ENCODE measurements at places on chromosomes 1 and 21.
A peak's percentile ranks its signal among the peaks of the same experiment; 100 is the strongest.

DNA sequence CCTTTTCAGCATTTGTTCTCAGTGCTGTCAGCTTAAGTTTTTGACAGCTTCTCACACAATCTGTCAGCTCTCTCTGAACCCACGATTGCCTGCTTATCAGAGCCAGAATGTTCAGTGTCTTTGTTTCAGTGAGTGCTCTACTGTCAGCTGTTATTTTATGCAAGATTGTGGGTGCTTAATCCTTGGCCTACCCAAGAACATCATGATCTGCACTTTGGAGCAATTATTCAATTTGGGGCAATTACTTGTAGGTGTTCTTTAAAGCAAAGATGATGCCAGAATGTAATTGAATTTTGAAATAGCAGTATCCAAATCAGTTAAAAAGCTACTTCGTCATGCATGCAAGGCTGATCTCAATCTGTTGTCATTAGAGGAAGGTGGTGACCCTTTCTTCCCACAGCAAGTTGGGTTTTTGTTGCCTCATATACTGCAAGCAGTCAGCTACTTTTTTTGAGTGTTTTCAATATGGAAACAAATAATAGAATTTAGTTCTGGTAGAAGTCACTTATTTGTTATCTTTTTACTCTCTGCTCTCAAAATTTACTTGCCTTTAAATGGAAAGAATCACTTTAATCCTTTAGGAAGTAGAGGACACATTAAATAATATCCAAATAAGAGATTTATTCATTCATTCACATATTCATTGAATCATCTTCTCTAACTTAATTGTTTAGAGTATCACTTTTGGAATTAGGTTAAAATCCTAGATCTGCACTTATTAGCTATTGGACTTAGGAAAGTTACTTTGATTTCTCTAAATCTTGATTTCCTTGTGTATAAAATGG is 253.5 kb upstream of the CACYBP start:
- H3K4me1 ChIP-seq = peaks cover 5% of the 10 kb centered on the region
- no peaks in the 10 kb centered on the region for H3K27me3 ChIP-seq
- H3K4me3 ChIP-seq = no peak overlapping the region
- H3K27ac ChIP-seq = peak overlapping the region; percentile 22
- peaks cover 10% of the 10 kb centered on the region for H3K36me3 ChIP-seq

DNA sequence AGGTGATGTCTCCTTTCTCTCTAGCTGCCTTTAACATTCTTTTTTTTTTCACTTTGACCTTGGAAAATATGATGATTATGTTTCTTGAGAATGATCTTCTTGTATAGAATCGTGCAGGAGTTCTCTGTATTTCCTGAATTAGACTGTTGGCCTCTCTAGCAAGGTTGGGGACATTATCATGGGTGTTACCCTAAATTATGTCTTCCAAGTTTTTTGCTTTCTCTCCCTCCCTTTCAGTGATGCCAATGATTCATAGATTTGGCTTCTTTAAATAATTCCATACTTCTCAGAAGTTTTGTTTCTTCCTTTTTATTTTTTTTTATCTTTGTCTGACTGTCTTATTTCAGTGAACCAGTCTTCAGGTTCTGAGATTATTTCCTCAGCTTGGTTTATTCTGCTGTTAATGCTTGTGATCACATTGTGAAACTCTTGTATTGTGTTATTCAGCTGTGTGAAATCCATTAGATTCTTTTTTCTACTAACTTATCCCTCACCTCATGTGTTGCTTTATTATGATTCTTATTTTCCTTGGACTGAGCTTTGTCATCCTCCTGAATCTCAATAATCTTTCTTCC is 268.4 kb upstream of the NRIP1 start:
- H3K4me1 ChIP-seq = no peaks in the 10 kb centered on the region
- peaks cover 10% of the 10 kb centered on the region for H3K27me3 ChIP-seq
- peaks cover 3% of the 10 kb centered on the region for H3K36me3 ChIP-seq

DNA sequence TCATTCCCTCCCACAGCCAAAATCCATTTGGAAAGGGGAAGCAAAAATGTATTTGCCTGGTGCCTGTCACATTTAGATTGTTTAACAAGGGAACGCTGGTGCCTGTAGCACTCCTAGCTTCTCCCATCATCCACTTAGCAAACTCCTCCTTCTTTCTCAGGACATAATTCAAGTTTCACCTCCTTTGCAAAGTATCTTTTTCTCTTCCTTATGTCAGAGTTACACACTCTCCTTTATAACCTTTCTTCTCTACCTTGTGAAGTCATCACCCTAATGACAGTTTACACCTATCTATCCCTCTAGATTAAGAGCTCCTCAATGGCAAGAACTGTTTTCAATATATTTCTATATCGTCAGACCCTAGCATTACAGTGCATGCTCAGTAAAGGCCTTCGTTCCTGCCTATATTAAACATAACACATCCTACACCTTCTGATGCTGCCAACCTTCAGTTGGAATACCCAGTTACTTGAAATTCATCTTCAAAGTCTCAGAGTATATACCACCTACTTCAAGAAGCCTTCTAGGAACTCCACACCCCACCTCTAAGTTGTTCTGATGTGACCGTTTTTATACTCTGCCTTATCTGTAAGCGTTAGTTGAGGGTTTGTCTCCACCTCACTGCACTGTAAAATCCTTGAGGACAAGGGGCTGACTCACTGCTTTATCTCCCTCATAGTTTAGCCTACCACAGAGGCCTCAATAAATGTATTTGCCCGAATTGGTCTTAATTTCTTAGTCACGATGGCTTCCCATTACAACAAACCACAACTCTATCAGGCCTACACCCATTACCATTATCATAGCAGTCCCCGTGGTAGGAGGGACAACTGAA is 1.0 kb upstream of the EPS15 start:
- H3K36me3 ChIP-seq = peaks cover 29% of the 10 kb centered on the region
- no peaks in the 10 kb centered on the region for H3K27me3 ChIP-seq
- DNase-seq = no peak
- peaks cover 46% of the 10 kb centered on the region for H3K4me1 ChIP-seq
- H3K27ac ChIP-seq = peak overlapping the region; percentile 98

DNA sequence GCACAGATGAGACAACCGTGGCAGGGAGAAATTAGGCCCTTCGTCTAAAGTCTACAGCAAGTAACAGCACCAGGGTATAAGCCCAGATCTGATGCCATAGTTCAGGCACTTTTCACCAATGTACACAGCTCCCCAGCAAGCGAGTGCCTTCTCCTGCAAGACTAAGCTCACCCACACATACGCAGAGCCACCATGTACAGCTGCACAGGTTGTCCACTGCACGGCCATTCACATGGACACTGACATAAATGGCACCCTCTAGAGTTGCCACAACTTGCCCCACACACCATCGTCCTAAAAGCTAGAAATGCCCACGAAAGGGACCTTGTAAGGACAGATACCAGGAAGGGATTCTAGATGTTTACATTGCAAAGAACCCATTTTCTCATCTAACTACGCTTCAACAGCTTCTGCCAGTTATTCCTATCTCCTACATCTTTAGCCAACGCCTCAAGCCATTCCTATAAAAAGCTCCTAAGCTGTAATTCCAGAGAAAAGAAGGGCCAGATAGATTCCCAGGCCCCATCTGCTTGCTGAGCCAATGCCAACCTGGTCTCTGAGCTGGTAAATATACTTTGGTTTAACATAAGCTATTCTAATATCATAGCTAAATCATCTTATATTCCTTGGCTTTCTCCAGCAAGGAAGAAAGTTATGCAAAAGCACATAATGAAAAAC is 174.0 kb upstream of the KAZN start:
- no peaks in the 10 kb centered on the region for H3K4me1 ChIP-seq
- H3K27me3 ChIP-seq = peaks cover 12% of the 10 kb centered on the region
- H3K27ac ChIP-seq = no peak overlapping the region
- H3K4me3 ChIP-seq = no peak overlapping the region
- no peaks in the 10 kb centered on the region for H3K36me3 ChIP-seq

DNA sequence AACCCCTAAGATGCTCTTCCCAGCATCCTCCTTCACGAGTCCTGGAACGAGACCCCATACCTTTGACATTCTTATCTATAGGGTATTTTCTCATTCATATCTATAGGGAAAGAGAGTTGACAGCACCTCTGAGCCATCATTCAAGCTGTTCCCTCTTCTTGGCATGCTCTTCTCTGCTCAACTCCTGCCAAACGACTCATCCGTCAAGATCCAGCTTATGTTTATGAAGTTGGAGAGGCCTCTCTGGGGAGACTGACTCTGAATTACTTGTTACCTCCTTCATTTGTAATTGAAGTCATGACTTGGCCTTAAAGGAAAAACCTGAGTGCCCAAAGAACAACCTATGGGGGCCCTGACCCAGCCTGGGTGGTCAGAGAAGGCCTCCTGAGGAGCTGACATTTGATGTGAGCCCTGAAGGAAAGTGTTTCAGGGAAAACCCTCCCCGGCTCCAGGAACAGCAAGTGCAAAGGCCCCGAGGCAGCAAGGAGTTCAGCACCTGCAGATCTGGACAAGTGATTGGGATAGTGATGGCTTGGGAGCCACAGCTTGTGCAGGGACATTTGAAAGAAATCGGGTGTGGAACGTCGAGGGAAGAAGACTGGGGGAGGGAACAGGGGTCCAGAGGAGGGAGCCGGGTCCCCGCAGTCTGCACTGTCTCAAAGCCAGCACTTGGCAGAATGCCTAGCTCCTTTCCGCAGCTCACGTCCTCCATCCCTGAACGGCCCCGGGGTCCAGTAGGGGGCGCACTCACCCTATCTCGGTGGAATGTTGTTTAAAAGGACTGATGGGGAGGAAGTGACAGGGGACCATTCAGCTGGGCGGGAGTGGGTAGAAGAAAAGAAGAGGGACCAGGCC is 14.0 kb upstream of the CDA start:
- peaks cover 48% of the 10 kb centered on the region for H3K27me3 ChIP-seq
- H3K27ac ChIP-seq = no peak overlapping the region

GRCh38 chr1:18978706-18979105 is 22.2 kb upstream of the IFFO2 start:
- DNase-seq = no peak
- no peak overlapping the region for H3K27ac ChIP-seq
- no peak overlapping the region for H3K4me3 ChIP-seq
- no peaks in the 10 kb centered on the region for H3K36me3 ChIP-seq
- H3K27me3 ChIP-seq = peaks cover 59% of the 10 kb centered on the region

DNA sequence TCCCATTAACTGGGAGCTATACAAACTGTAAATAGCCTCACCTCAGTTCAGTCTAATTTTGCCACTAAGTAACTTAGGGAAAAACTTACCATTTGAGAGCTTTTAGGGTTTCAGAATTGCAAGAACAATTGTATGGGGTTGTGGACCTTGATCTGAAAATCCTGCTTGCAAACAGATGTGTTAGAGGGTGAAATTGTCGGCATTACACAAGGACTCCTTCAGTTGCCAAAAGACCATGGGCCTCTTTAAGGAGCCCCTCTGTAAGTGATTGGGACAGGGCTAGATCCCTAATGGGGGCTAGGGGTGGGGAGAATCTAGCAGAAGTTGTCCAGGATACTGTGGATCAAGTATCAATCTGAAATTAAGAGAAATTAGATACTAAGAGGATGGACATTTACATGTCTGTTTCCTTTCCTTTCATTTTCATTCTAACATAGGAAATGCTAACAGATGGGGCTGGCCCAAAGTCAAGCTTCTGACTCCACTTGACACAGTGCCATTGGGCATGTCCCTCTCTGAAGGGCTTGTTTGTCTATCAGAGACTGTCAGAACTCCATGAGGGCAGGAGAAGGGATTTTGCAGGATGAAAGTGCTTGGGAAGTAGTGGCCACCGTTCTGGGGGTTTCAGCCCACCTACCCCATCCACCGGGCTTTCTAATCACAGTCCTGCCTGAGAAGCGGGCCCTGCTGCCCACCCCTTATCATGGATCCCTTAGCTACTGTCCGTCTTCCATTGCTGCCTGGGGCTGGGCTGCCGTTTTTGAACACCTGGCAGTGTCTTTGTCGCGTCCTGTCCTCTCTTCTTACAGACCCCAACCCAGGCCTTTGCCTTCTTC is 54.7 kb downstream of the STUM start:
- no peak for DNase-seq
- no peaks in the 10 kb centered on the region for H3K4me1 ChIP-seq
- peaks cover 64% of the 10 kb centered on the region for H3K27me3 ChIP-seq
- H3K36me3 ChIP-seq = peaks cover 5% of the 10 kb centered on the region
- no peak overlapping the region for H3K4me3 ChIP-seq

GRCh38 chr1:168437821-168438220 is 106.0 kb downstream of the XCL2 start:
- H3K4me1 ChIP-seq = peaks cover 40% of the 10 kb centered on the region
- H3K27ac ChIP-seq = no peak overlapping the region
- H3K4me3 ChIP-seq = no peak overlapping the region

GRCh38 chr21:42423197-42423675 is 19.5 kb downstream of the UBASH3A start:
- H3K27ac ChIP-seq = peak overlapping the region; percentile 64
- no peaks in the 10 kb centered on the region for H3K27me3 ChIP-seq
- peak overlapping the region; percentile 80 for H3K4me3 ChIP-seq
- peaks cover 84% of the 10 kb centered on the region for H3K4me1 ChIP-seq
- peak; percentile 53 for DNase-seq

GRCh38 chr1:90809996-90810395 is 92.9 kb upstream of the BARHL2 start:
- no peak overlapping the region for H3K27ac ChIP-seq
- H3K4me3 ChIP-seq = no peak overlapping the region
- H3K27me3 ChIP-seq = peaks cover 72% of the 10 kb centered on the region
- H3K36me3 ChIP-seq = no peaks in the 10 kb centered on the region
- no peak for DNase-seq

- DNase-seq = no peak
- H3K36me3 ChIP-seq = no peaks in the 10 kb centered on the region
- H3K27me3 ChIP-seq = no peaks in the 10 kb centered on the region
- H3K4me1 ChIP-seq = peaks cover 14% of the 10 kb centered on the region
- H3K4me3 ChIP-seq = no peak overlapping the region
- no peak overlapping the region for H3K27ac ChIP-seq
Measured at GRCh38 chr1:3529099-3529729, 74.7 kb downstream of the ARHGEF16 start.

GRCh38 chr1:189237008-189237407 is 1240.7 kb downstream of the BRINP3 start:
- H3K27me3 ChIP-seq = no peaks in the 10 kb centered on the region
- H3K4me3 ChIP-seq = no peak overlapping the region
- H3K36me3 ChIP-seq = no peaks in the 10 kb centered on the region

- H3K4me1 ChIP-seq = no peaks in the 10 kb centered on the region
- DNase-seq = no peak
- no peak overlapping the region for H3K4me3 ChIP-seq
- H3K36me3 ChIP-seq = no peaks in the 10 kb centered on the region
Measured at GRCh38 chr21:27268290-27268689, 301.4 kb upstream of the ADAMTS5 start.

Data from effector memory CD8-positive, alpha-beta T cell (primary cell).